ENCODE measurements at places on chromosomes 7 and 10. TPM values are rescaled to one million over a fixed set of nuclear protein-coding genes. Genes with fewer than 3 reads are reported as not detected.

The PAX4 gene
- not detected for total RNA-seq

The ZNF33A gene
- 22.1 TPM for total RNA-seq

DNA sequence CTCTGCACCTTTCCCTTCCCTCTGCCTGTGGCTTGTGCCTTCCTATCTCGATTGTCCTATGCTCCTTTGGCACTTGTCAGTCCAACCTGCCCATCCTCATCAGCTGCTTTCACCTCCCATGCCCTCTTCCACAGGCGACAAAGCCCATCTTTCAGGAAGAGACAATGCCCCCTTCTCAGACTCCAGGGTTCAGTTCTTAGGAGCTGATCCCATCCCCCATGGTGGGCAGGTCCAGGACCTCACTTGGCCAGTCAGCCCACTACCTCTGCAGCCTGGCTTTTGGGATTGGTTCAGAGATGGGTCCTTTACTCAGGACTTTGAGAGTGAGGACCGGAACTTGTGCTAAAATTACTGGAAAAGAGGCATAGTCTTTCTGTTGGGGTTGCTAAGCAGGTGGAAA lies 74.0 kb upstream of the NANOS1 start:
- no peak for DNase-seq

The NUTM2D gene
- 7.2 TPM for total RNA-seq

GRCh38 chr7:66257481-66257880 lies 52.3 kb downstream of the TPST1 start:
- no peak for DNase-seq

GRCh38 chr10:127944256-127944655 lies 37.4 kb downstream of the PTPRE start:
- no peak for DNase-seq

The SAMD8 gene
- 22.0 TPM for total RNA-seq

DNA sequence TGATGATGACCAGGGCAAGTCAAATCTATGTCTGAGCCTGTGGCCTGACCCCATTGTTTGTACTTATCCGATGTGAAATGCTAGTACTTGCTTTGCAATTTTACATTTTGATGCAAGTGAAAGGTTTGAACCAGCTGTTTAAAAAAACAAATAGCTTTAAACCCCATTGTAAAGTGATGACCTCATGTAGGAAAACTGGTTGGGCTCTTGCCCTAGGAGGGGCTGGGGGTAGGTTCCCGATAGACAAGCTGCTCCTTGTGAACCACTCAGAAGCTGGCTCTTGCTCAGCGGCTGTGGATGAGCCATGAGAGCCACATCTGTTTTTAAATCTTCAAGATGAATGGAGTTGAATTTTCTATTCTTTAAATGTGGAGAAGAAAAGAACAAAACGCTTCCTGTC lies 185.3 kb downstream of the WDR11 start:
- DNase-seq, result no peak

The ENO4 gene
- total RNA-seq, result not detected

- no peak for DNase-seq
Measured at GRCh38 chr10:84342584-84342983, 14.2 kb downstream of the CCSER2 start.

- no peak for DNase-seq
Measured at GRCh38 chr10:101718690-101719275, 23.8 kb upstream of the FBXW4 start.

The DDC gene
- total RNA-seq, result not detected

The TUBB8 gene
- total RNA-seq, result not detected

DNA sequence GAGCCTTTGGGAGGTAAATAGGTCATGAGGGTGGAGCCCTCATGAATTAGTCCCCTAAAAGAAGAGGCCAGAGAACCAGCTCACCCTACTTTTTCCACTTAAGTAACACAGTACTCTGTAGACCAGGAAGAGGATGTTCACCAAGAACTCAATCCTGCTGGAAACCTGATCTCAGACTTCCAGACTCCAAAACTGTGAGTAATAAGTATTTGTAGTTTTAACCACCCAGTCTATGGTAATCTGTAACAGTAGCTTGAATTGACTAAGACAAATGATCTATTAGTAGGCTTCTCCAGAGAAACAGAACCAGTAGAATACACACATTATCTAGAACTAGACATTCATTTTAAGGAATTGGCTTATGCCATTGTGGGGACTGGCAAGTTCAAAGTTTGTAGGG lies 51.5 kb downstream of the ANKMY2 start:
- no peak for DNase-seq

The ZNF425 gene
- total RNA-seq, result 0.91 TPM

The TDRD1 gene
- 3.8 TPM for total RNA-seq

DNA sequence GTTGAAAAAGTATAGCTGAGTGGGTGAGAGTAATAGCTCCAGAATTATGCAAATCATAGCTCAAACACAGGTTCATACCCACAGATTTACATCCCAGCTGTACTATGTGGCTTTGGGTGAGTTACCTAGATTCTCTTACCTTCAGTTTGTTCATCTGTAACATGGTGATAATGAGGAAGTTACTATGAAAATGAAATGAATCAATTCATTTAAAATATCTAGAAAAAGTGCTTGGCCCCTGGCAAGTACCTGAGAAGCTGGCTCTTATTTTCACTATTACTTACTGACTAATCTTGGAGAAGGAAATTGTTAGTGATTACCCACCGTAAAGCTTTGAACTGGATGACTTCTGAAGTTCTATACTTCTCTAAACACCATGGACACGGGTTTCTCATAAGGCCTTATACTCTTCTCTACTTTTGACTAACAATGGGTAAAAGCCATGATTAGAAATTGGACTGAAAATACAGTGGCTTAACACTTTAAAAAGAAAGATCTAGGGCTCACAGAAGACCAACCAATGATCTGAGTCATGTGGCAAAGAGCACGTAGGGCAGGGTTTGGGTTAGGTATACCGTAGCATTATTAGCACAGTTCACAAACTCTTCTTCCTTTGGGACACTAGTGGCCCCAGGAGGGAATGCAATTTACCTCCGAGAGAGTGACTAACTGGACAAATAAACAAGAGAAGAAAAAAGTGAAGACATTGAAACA lies 149.2 kb downstream of the PLPP4 start:
- DNase-seq, result no peak

The PDE1C gene
- total RNA-seq, result 158 TPM

- DNase-seq, result no peak
Measured at GRCh38 chr7:12234334-12234865, 23.3 kb downstream of the TMEM106B start.

DNA sequence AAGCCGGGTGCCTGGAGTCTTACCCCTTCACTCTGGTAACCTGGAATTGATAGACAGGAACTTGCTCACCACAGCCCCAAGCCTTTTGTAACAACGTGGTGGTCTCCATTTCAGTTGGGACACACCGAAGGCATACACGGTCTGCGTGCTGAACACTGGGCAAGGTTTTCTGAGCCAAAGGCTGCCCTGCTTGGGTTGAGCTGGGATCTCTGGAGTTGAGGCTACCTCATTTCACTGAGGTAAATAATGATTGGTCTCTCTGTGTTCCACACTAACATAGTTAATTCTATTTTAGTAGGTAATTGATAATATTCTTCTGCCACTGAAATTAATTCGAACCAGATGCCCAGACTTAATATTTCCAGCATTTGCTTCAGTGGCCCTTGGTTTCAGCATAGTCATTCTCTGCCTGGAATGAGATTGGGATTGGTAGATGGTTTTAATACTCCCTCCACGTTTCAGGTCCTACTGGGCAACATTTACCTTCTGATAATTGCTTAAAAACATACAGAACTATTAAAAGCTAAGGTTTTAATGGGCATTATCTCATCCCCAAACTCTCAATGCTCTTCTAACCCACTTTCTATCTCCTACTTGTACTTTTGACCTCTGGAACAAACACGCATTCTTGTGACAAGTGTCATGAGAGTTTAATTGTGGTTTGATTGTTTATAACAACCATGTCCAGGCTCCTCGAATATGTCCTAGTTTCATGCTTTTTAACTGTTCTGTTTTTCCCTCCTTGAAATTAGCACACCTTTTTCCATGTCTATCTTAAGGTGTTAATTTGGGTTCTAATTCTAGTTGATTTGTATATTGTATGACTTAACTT lies 202.3 kb upstream of the KLF6 start:
- no peak for DNase-seq

DNA sequence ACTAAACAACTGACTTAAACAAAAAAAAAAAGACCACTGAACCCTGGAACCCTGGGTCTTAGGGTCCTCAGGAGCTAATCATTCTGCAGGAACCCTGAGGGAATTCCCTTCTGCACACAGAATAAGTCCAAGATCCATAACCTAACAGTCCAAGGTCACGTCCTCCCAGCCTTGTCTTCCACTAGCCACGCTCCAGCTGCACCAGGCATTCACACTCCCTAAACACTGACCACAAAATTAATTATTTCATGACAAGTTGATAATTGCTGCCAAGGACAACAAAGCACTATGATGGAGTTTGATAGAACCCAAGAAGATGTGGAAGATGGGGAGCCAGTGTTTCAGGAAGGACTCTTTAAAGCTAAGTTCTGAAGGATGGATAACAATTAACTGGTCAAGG lies 130.6 kb downstream of the SH3PXD2A start:
- DNase-seq, result no peak

- DNase-seq, result no peak
Measured at GRCh38 chr7:47669901-47670384, 88.0 kb upstream of the TNS3 start.

GRCh38 chr7:77382532-77382931 lies 33.6 kb downstream of the GSAP start:
- no peak for DNase-seq

DNA sequence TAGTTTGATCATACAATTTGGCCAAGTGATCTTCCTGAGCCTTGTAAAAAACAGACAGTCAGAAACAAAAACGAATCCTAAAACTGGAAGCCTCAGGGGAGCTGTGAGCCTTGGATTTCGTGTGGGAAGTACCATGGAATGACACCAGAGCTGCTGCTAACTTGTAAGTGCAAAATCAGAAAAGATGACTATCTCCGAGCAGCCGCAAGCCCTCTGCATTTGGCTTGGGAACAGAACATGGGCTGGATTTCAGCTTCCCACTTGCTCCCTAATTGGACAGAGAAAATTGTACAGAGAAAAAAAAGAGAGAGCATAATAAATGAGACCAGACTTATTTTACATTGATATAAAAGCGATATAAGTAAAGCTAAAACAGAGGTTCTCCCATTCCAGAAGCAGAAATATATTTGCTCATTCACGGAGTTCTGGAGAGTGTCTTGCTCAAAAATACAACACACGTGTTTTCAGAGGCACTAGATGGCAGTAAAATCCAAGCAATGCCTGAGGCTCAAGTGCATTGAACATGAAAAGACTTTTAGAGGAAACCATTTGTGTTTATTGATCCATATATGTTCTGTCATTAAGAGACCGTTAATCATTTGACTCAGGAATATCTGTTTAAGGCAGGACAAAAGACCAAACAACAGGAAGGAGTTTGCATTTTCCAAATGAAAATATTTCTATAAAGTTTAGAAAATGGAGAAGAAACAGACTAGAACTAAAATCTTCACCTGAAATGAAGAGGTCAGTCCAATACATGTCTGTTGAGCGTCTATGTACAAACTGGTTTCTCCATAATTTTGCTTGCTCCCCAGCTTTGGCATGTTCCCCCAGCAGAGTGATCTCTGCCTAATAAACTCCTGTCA lies 78.3 kb upstream of the SLC26A5 start:
- no peak for DNase-seq

The OPN1SW gene
- not detected for total RNA-seq

- peak; percentile 81 for DNase-seq
Measured at GRCh38 chr7:37405603-37406122, 43.0 kb downstream of the ELMO1 start.

The OR2A12 gene
- not detected for total RNA-seq

GRCh38 chr7:64628721-64629120 lies 37.2 kb upstream of the ZNF107 start:
- no peak for DNase-seq

GRCh38 chr10:8059191-8059936 lies 4.9 kb downstream of the GATA3 start:
- DNase-seq, result no peak

DNA sequence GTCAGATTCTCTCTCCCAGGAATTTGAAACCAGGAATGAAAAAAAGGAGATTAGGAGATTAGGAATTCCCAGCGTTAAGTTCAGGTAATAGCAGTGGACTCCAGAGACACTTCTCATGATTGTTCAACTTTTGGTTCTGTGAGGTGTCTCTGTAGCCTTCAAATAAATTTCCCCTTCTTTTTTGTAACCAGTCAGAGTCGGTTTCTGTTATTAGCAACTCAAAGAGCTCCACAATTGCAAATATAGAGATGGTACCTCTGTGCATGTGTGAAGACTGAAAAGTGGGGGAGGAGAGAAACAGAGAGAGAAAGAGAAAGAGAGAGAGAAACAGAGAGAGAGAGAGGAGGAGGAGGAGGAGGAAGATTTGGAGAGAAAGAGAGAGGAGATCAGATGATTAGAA lies 112.8 kb upstream of the STEAP1B start:
- DNase-seq, result no peak

The TMEM273 gene
- total RNA-seq, result 27.4 TPM

The ARPC1A gene
- total RNA-seq, result 127 TPM

The C10orf62 gene
- 1.4 TPM for total RNA-seq

DNA sequence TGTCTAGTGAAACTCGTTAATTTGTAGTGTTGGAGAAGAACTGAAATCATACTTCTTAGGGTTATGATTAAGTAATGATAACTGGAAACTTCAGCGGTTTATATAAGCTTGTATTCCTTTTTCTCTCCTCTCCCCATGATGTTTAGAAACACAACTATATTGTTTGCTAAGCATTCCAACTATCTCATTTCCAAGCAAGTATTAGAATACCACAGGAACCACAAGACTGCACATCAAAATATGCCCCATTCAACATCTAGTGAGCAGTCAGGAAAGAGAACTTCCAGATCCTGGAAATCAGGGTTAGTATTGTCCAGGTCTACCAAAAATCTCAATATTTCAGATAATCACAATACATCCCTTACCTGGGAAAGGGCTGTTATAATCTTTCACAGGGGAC lies 187.6 kb downstream of the CFTR start:
- DNase-seq, result no peak

The PSTK gene
- 1.3 TPM for total RNA-seq

DNA sequence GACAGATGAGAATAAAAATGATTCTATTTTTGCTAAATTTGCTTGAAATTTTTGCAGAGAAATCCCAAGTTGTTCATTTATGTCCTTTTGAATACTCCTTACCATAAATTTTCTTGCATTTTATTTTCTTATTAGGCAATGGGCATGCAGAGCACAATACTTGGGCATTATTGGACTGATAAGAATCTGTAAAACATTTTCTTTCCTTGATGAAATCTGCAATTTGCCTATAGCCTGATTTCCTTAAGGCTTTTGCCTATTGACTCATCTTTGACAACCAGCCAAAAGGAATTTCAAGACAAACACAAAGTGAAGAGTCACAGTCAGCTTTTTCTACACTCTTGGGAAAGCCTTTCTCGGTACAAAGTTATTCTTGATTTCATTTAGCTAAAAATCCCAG lies 30.5 kb upstream of the GNAT3 start:
- DNase-seq, result no peak

The SPAM1 gene
- total RNA-seq, result not detected

The KRIT1 gene
- total RNA-seq, result 33.8 TPM

The RADIL gene
- 5.0 TPM for total RNA-seq

The RAPGEF5 gene
- 10.6 TPM for total RNA-seq

All from heart left ventricle (tissue), 16 donors.